ENCODE measurements at places on chromosomes 2 and 18.

DNA sequence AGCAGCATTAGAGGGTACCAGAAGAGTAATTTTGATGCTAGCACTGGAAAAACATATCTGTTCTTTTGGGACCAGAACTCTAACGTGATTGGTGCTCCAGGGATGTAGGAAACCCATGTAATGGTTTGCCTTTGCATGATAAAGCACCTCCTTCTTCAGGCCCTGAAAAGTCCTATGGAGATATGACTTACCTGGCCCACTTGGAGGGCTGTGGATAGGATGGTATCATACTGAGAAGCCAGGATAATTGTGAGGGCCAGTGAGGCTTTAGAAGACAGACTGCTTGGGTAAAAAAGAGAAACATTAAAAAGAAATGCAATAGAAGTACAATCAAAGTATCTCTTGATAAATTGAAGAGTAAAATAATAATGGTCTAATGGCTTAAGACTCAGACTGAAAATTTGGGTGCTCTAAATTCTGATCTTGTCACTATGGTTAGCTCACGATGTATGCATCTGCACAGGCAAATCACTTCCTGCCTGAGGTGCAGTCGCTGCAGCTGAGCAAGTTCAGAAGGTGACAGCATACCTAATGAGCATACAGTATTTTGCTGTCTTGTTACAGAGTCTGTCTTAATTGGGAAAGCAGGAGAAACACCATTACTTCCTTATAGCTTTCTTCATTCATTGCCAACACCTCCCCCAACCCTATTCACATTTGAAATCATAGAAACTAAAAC is 371.5 kb downstream of the NUP35 start:
- no peak for DNase-seq

- DNase-seq = no peak
Observed at GRCh38 chr2:152370783-152371182, 35.8 kb downstream of the FMNL2 start.

DNA sequence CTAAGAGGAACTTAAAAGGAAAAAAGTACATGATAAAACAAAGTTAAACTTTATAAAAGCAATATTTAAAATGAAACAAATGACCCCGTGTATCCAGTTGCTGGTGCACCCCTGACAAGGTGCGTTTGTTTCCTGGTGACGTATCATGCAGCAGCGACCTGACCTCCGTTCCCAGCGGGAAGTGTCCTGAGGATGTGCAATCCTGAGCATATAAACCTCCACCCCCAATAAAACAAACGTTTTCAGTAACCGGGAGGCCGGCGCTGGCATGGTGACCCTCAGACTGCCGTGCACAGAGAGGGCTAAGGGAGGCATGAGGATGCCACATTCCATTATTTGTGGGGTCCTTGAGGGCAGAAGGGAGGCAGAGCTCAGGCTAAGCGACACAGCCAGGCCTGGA is 14.8 kb downstream of the SLC66A2 start:
- DNase-seq = no peak

- no peak for DNase-seq
Observed at GRCh38 chr2:225531559-225531958, 132.0 kb downstream of the NYAP2 start.

- DNase-seq = no peak
Observed at GRCh38 chr2:106644623-106645022, 157.5 kb downstream of the CD8B2 start.

DNA sequence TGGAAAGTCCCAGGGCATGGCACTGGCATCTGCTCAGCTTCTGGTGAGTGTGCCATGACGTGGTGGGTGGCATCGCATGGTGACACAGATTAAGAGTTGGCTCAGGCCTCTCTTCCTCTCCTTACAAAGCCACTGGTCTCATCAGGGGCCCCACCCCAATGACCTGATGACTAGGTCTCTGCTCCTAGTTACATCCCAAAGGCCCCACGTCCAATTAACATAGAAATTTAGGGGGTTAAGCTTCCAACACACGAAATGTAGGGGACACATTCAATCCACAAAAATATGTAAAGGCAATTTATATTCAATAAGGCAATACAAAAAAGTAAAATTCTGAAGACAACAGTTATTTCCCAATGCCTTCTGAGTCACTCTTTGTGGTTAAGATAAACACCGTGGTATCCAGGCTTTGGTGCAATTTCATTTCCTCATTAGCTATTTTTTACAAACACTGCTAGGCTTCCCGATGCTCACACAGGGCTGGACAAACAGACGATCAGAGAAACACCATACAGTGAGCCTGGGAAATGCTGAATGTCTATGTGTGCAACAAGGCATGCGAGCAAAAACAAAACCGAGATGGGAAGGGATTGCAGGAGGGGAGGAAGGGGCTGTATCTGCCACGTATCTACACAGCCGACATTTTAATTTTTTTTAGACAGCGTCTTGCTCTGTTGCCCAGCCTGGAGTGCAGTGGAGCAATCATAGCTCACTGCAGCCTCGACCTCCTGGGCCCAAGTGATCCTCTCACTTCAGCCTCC is 67.2 kb downstream of the MBP start:
- no peak for DNase-seq

DNA sequence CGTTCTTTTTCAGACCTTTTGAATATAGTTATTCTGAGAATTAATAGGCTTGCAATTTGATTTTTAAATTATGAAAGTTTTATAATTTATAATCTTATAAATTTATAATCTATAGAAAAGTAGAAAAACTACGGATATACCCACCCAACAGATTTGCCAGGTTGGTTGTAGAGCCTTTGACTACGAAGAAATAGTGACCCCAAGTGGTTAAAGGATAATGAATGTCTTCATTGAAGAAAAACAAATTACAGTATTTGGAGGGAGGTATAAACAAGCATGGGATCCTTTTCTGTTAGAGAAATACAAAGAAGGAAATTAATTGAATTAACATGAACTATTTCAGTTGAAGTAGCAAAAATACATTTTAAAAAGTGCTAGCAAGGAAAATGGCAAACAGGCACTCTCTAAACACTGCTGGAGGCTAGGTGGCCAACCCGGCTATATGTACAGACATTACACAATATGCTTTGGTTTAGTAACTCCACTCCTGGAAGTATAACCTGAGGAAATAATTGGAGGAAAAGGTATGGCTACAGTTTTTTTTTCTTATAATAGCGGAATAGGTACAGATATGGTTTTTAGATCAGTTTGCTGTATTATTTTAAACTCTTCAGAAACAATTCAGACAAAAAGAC is 110.9 kb downstream of the MIB1 start:
- no peak for DNase-seq

- no peak for DNase-seq
Observed at GRCh38 chr18:69996417-69996816, 48.7 kb upstream of the CD226 start.

- DNase-seq = no peak
Observed at GRCh38 chr2:70003093-70003830, 41.8 kb upstream of the ASPRV1 start.

- DNase-seq = no peak
Observed at GRCh38 chr2:22355816-22356433, 1029.1 kb upstream of the KLHL29 start.

GRCh38 chr2:191453761-191454160 is 208.6 kb downstream of the MYO1B start:
- no peak for DNase-seq

DNA sequence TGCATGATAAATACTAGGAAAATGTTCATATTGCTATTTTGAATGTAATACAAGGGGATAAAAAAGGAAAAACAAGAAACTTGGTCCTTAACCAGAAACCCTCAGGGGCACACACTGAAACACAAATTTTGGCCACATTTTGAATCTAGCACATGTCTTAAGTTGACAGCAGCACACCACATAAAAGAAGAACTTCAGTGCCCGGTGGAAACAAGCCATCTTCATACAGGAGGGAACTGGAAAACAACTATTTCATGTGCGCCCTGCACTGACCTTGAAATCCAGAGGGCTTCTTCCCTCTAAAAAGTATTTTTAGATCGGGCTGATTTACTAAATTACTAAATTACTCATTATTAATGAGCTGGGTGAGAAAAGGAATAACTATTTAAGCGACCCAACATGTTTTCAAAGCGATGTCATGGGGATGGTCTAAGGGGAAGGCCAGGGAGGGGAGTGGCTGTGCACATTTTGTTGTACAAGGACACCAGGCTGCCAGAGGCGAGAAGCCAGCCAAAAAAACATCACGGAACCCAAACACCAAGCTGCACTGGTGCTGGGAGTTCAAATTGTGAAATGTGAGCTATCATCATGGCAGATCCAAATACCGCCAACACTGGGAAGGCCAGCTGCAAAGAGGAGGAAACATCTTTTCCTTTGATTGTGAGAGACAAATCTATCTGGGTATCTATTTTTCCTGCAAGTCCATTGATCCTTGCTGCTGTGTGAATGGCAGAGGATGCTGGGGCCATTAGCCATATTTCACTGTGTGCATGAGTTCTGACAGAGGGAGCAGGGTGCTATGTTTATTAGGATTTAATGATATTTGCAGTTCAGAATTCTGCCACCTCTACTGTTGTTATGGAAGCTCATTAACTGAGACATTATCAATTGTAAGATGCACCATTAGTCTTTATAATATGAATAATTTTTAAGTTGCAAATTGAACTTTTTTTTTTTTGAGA is 150.7 kb upstream of the LMAN1 start:
- no peak for DNase-seq

DNA sequence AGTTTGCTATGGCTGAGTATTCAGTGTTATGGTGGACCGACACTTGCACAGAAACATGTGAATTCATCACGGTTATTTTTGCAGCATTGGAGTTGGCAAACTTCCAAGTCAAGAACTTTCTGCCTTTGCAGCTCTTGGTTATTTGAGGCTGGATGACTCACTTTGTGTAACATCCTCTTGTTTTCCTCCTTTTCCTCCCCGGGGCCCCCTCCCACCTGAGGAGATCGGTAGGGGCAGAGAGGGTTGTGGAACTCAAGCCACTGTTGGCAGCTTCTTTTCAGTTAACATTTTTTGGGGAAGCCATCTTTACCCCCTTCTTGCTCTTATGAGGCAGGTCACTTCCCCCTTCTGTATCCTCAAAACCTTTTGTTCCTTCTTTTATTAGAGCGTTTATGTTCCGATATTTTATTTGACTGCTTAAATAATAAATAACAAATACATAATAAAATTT is 48.6 kb downstream of the DDX1 start:
- no peak for DNase-seq

DNA sequence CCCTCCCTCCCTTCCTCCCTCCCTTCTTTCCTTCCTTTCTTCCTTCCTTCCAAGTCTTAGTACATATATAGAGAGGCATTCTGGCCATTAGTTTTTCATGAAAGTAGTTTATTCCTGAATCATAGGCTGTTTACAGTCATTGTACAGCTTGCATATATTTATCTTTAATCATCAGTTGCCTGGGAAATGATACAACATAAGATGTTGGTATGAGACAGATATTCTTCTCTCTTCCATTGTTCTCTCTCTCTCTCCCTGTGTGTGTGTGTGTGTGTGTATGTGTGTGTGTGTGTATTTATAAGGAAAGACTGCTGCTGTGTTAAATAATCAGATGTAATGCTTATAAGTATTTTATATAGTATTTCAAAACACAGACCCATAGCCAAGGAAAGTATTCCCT is 289.8 kb upstream of the UBE2E3 start:
- no peak for DNase-seq

GRCh38 chr2:101559551-101559950 is 84.6 kb upstream of the RFX8 start:
- DNase-seq = no peak

DNA sequence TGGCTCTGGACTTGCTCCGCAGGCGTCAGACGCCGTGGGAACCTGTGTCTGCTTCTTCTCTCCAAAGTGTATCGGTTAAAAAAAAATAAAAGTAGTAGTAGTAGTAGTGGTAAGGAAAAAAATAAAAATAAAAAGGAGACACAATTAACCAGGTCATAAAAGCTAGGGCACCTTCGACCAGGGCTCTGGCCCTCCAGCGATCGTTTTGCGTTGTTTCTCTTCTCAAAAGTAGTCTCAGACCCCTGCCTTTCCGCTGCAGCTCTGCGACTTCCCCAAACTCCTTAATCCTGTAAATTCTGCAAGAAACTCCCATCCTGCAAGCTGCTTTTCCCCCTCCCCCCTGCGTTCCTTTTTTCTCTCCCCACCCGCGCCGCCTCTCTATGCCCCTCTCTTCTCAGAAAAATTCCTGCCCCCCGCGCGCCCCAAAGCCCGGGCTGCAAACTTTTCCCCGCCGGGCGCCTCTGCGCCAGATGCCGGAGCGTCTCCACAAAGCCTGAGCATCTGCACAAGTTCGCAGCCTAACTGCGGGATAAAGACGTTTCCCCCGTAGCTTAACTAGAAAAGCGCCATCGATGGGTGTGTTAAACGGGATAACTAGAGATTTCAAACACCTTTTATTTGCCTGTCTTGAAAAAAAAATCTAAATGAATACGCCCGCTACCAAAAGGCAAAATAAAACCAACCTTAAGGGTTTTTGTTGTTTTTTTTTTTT is 1.8 kb upstream of the SALL3 start:
- DNase-seq = no peak

- DNase-seq = no peak
Observed at GRCh38 chr2:60882971-60883753, 1.8 kb downstream of the REL start.

DNA sequence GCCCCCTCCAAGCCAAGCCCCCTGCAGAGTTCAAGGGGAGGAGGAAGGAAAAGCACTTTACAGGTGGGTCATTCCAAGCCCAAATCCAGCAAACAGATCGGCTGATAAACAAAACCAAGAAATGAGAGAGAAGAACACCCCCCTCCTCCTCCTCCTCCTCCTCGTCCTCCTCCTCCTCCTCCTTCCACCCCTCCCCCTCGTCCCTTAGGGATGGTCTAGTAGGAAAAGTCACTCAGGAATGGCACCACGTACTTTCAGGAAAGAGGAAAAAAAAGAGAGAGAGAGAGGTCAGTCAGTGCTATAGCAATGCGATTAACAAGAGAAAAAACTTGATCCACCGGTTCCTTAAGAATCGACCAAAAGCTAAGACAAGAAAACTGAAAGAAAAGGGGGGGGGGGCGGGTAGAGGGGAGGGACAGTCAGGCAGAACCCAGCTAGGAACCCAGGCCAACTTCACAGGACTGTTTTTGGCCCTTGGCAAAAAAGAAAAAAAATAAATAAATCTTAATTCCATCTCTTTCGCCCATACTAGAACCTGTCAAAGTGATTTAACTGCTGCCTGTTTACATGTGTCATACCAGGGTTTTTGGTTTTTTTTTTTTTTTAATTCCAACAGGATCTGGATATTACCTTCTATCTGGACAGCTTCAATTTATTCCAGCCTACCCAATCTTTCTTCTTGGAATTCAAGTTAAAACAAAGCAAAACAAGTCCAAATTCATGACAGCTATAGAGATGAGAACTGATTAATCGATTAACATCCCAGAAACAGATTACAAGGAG is 906 bp downstream of the IKZF2 start:
- no peak for DNase-seq

DNA sequence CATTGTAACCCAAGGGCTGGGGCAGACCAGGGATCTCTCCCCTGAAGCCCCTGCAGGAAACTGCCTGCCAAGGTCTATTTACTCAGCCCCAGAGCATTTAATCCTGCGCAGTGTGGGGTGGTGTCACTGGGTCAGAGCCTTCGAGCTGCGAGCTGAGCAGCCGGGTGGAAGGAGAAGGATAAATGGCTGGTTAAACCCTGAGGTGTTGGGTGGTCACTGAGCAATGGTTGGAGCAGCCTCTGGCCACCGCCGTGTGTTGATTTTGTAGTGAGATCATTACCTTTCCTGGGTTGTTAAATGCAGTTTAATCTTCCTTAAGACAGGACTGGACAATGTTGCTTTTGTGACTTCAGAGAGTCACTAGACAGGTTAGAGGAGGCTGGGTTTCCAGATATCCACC is 98.1 kb downstream of the SETBP1 start:
- no peak for DNase-seq

- DNase-seq = no peak
Observed at GRCh38 chr18:2657788-2658458, 2.4 kb downstream of the SMCHD1 start.

GRCh38 chr2:222000326-222000725 is 298.5 kb downstream of the PAX3 start:
- no peak for DNase-seq

Measured in activated CD8-positive, alpha-beta memory T cell treated with anti-CD3 and anti-CD28 coated beads for 1 hour (primary cell).